ENCODE measurements at places on chromosomes 16 and 17. TPM values are rescaled to one million over a fixed set of nuclear protein-coding genes. Genes with fewer than 3 reads are reported as not detected.

Gene CEP95
- 11.9 TPM for polyA plus RNA-seq

DNA sequence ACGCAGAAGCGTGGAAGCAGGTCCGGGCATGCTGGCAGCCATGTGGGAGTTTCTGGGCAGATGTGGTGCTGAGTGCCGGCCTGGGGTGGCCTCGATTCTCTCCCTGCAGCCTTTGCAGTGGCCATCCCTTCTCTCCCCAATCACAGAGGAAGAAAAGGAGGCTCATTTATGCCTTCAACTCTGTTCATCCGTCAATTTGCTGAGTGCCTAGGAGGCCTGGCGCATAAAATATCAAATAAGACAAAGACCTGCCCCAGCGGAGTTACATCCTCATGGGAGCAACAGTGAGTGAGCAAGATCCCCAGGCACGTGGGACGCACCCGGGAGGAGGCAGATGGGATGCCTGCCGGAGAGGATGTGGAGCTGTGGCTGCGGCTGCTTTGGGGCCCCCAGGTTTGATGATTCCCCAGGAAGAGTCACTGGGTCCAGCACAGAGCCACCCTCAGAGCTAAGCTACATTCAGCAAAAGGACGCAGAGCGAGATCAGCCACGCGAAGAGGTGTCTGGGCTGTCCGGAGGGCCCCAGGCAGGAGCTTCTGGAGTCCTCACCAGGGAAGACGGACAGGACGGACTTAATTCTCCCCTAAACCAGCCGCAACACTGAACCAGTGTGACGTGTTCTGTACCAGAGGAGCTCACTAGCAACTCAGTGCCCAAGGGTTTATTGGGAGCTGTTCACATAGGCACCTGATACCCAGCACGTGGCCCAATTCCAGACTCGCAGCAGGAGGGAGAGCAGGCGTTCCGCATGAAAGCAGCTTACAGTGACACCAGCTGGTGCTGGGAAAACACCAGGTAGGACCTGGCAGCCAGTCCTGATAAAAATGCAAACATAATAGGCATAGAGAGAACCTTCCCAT, 11.3 kb downstream of the CA5A start:
- no peak for DNase-seq

DNA sequence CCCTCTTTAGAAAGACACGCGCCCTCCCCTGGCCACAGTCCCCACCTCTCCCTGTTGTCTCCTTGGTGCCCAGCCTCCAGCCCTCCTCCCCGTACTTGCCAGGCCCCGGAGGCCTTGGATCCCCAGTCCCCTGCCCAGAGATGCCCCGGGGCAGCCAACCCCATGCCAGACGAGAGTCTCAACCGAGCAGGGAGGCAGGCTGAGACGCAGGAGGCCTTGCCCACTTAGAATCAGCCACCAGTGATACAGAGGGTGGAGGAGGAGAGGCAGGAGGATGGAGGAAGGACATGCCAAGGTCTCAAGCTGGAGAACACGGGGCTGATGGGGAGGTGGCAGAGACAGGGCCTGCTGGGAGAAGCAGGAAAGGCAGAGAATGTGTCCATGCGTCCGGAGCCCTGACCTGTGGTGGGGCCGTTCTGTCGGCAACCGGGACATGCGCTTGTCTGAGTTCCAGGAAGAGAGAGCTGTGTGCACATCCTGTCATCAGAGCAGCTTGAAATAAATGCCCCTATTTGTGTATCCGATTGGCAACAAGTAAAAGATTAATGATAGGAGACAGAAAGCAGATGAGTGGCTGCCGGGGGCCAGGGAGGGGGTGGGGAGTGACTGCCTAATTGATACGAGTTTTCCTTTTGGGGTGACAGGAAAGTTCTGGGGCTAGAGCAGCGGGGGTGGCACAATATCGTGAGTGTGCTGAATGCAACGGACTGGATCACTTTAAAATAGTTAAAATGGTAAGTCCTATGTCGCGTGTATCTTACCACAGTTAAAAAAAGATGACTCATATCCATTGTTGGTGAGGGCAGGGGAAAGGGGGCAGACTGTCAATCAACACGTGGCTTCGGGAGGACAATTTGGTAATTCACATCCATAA, 44.7 kb upstream of the MEAK7 start:
- no peak for DNase-seq

DNA sequence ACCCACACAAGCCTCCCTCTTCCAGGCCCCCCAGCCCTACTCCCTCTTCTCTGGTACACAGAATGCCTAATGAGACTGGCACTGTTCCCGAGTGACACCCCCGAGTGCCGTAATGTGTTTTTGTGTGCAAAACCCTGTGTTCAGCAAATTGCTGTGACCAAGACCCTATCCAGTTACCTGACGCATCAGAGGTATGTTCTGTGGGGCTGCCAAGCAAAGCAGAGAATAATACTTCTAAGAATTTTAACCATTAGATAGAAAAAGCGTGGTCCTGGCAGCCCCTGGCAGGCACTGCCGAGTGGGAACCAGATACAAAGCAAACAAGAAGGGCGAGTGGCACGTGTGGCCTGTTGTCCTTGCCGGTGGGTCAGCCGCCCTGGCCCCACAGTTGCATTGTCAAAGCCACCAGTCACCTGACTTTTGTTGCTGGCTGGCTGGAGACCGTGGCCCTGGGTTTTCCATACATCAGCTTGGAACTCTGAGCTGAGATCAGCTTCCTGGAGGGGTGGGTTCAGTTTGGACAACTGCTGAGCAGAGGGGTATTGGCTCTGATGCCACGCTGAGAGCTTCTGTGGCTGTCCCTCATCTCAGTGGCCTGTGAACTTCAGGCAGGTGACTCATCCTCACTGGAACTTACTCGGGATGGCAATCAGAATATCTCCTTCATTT, 69.1 kb upstream of the BRD7 start:
- no peak for DNase-seq

Gene CSF3
- not detected for polyA plus RNA-seq

DNA sequence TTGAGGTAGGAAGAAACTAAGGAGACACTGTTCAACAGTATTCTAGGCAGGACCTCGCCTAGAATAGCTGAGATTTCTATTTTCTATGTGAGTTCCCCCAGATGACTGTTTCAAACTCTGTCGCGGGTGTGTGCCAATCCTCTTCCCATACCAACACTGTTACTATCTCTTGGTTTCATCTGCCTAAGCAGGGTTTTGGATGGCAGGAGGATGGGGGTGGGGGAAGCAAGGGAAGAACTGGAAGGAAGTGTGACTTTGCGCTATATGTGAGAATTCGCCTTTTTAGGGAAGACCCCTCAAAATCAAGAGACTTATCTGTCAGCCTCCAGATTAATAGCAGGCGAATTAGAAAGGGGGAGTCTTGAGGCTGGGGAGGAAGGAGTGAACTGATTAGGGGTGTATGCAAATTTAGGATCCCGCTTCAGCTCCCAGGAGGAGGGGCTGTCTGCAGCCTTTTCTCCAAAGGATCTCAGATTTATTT, 521 bp upstream of the G6PC3 start:
- no peak for DNase-seq
